ENCODE measurements at places on chromosomes 13 and 19. TPM values are rescaled to one million over a fixed set of nuclear protein-coding genes. Genes with fewer than 3 reads are reported as not detected.

RXFP2 gene
- total RNA-seq, result not detected

CFAP97D2 gene
- total RNA-seq, result not detected

FDX2 gene
- total RNA-seq, result 23.6 TPM

COL4A2 gene
- 8.3 TPM for total RNA-seq

NUP58 gene
- 145 TPM for total RNA-seq

IZUMO1 gene
- not detected for total RNA-seq

BLOC1S3 gene
- 11.1 TPM for total RNA-seq

ZNF99 gene
- not detected for total RNA-seq

IQCN gene
- total RNA-seq, result not detected

SRRM5 gene
- total RNA-seq, result not detected

ZNF83 gene
- 86.3 TPM for total RNA-seq

SARS2 gene
- 14.1 TPM for total RNA-seq

SIGLEC14 gene
- not detected for total RNA-seq

MISP gene
- 76.4 TPM for total RNA-seq

C13orf46 gene
- total RNA-seq, result under 0.01 TPM

GSX1 gene
- not detected for total RNA-seq

CPB2 gene
- under 0.01 TPM for total RNA-seq

APOE gene
- total RNA-seq, result 43.1 TPM

SULT2A1 gene
- not detected for total RNA-seq

TPTE2 gene
- not detected for total RNA-seq

LYPD4 gene
- total RNA-seq, result not detected

PSG5 gene
- 0.43 TPM for total RNA-seq

DHDH gene
- 8.4 TPM for total RNA-seq

CACNG8 gene
- not detected for total RNA-seq

IFT88 gene
- 4.8 TPM for total RNA-seq

ATP12A gene
- 2.6 TPM for total RNA-seq

BRSK1 gene
- 0.21 TPM for total RNA-seq

ALG11 gene
- total RNA-seq, result 11.5 TPM

DENND1C gene
- total RNA-seq, result under 0.01 TPM

FREM2 gene
- 0.24 TPM for total RNA-seq

ZNF433 gene
- 4.3 TPM for total RNA-seq

CYSLTR2 gene
- under 0.01 TPM for total RNA-seq

APOC1 gene
- total RNA-seq, result 4.3 TPM

ICAM1 gene
- 40.5 TPM for total RNA-seq

C5AR2 gene
- not detected for total RNA-seq

NANOS3 gene
- 0.96 TPM for total RNA-seq

FAAP24 gene
- total RNA-seq, result 0.96 TPM

KLHL1 gene
- total RNA-seq, result not detected

SDHAF1 gene
- total RNA-seq, result 26.9 TPM

TMPRSS9 gene
- not detected for total RNA-seq

GNG7 gene
- under 0.01 TPM for total RNA-seq

CARM1 gene
- total RNA-seq, result 15.8 TPM

THAP8 gene
- 0.72 TPM for total RNA-seq

ZNF541 gene
- not detected for total RNA-seq

CYP2A6 gene
- total RNA-seq, result not detected

CRB3 gene
- 79.0 TPM for total RNA-seq
